ENCODE measurements at places on chromosomes 2 and 18.

DNA sequence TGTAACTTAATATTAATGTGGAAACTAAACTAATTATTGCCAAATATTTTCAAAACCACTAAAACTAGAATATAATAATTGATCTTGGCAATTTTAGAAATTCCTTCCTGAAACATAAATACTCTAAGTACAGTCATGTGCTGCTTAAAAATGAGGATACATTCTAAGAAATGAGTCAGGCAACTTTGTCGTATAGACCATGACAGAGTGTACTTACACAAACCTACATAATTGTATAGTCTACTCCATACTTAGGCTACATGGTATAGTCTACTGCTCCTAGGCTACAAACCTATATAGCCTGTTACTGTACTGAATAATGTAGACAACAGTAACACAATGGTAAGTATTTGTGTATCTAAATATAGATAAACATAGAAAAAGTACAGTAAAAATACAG is 27.6 kb downstream of the FEZ2 start:
- no peak for DNase-seq

DNA sequence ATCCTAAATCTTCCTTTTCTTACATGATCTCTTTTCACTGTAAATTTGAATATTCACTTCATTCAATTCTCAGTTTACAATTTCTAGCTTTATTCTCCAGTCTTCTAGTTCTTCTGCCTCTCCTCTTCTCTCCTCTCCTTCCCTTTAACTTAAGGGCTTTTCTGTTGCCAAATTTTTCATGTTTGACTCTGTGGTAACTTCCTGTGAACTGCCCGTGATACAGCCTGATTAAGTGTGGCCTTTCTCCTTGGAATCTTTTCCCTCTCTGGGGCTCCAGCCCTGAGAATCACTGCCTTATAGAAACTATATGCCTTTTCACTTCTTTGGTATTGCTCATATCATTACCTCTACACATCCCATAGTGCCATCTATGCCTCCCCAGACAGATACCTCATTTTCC is 1923.8 kb upstream of the CELF4 start:
- DNase-seq, result no peak

DNA sequence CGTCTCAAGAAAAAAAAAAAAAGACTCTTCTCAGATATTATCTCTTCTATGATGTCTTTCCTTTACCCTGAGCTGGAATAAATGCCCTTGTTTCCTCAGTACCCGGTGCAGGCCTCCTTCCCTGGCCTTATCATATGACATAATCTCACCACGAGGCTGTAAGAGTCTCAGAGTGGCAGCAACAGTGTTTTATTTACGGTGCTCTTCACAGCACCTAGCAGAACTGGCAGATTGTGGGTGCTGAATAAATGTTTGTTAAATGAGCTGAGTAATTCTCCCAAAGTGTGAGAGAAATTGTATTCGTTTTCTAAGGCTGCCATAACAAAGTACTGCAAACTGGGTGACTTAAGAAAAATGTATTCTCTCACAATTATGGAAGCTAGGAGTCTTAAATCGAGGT is 82.8 kb upstream of the CD28 start:
- no peak for DNase-seq

DNA sequence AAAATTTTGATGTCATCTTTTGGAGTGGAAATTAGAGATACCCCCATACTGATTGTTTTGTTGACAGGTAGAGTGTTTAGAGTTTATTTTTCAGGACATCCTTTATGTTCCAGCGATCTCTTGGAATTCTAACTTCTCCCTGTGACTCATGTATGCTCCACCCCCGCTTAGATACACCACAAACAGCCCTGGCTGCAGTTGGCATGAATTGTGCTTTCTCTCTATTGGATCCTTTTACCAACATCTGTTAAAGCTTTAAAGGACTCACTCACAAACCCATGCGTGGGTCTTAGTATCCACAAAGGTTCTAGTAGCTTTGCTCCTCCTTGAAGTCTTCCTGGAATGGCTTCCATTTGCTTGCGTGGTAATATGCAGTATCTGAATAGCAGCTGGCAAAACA is 409.5 kb upstream of the POU3F3 start:
- DNase-seq, result no peak

- no peak for DNase-seq
These were observed 214.4 kb upstream of the SLC39A10 start for GRCh38 chr2:195442458-195443175.

GRCh38 chr2:9656270-9656766 is 25.5 kb upstream of the YWHAQ start:
- DNase-seq, result peak; percentile 90

DNA sequence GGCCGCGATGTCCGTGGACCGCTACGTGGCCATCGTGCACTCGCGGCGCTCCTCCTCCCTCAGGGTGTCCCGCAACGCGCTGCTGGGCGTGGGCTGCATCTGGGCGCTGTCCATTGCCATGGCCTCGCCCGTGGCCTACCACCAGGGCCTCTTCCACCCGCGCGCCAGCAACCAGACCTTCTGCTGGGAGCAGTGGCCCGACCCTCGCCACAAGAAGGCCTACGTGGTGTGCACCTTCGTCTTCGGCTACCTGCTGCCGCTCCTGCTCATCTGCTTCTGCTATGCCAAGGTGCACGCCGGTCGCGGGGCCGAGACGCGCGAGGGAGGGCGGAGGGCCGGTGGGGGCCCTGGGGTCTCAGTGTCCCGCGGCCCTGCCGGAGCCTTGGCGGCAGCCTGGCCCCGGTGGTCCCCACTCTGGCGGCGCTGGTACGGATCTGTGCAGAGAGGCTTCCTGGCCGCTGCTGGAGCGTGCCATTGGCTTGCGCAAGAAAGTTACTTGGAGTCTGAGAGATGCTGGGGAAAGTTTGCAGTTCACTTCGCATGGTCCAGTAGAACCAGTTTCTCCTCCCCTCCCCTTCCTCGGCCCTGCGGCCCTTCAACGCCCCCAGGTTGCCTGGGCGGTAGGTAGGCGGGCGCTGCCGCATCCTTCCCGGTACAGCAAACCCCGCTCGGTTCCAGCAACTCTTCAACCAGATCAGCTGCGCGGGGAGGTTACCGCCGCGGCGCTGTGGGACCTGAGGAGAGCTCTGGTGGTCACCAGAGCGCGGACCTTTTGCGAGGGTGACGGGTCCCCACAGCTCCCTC is 1.5 kb downstream of the GALR1 start:
- no peak for DNase-seq

DNA sequence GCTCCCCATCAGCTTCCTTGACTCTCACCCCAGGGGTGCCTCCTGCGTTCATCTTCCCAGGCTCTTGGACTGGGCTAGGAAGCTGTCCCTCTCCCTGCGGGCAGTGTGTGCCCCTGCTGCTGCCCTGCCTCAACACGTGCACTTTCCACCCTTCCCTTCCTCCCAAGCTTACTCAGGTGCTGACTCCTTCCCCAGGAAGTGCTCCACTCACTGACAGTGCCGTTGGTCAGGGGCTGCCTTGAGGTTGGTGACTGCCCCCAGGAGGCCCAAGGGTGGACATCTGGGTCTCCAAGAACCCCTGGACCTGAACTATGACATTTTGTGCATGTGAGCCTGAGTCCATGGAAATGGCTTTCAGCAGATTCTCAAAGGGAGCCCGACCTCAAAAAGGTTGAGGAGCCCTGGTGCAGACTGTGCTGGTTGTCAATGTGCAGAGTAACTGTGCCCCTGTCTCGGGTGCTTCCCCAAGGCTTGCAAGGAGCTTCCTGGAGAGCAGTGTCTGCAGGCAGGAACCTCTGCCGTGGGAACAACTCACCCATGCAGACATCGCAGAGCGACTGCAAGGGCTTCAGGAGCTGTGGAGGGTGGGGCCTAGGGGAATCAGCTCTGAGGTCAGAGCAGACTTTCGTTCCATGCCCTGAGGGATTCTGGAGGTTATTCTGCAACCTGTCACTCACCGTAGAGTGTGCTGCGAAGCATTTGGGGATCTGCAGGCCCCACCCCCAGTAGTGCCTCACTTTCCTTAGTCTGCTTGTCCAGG is 116.5 kb upstream of the MCFD2 start:
- DNase-seq, result no peak

- DNase-seq, result no peak
These were observed 28.9 kb upstream of the HDAC4 start for GRCh38 chr2:239429473-239430350.

DNA sequence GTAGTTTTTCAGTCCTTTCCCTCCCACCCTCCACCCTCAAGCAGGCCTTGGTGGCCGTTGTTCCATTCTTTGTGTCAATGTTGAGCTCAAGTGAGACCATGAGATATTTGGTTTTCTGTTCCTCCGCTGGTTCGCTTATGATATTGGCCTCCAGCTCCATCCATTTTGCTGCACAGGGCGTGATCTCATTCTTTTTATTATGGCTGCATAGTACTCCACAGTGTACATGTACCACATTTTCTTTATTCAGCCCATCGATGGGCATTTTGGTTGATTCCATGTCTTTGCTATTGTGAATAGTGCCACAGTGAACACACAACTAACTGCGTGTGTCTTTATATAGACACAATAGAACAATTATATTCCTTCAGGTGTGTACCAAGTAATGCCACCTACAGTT is 14.1 kb downstream of the AGAP1 start:
- no peak for DNase-seq

DNA sequence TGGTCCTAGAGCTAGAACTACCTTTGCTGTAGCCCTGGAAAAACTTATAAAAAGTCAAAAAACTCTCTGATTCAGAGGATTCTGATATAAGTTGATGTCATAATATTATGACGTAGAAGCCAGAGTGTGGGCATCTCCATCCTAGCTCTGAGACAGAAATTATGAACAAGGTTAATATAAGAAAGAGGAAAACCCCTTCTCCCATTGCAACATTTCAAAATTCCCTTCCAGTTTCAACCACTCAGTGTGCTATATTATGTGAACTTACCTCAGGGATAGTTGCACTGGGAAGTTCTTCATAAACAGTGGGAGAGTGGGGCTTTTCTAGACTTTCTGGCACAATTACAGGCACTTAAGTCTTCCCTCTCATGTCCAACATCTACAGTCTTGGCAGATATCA is 171.6 kb downstream of the PIK3C3 start:
- no peak for DNase-seq

DNA sequence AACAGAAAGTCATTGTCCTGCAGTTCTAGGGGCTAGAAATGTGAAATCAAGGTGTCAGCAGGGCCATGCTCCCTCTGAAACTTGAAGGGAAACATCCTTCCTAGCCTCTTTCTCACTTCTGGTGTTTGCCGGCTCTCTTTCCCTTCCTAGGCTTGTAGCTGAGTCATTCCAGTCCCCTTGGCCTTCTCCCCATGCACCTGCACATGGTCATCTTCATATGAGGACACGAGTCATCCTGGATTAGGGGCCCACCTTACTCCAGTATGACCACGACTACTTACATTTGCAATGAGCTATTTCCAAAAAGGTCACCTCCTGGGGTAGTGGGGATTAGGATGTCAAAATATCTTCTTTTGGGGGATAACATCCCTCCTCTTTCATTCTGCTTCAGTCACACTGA is 168.5 kb upstream of the CXCR4 start:
- no peak for DNase-seq

DNA sequence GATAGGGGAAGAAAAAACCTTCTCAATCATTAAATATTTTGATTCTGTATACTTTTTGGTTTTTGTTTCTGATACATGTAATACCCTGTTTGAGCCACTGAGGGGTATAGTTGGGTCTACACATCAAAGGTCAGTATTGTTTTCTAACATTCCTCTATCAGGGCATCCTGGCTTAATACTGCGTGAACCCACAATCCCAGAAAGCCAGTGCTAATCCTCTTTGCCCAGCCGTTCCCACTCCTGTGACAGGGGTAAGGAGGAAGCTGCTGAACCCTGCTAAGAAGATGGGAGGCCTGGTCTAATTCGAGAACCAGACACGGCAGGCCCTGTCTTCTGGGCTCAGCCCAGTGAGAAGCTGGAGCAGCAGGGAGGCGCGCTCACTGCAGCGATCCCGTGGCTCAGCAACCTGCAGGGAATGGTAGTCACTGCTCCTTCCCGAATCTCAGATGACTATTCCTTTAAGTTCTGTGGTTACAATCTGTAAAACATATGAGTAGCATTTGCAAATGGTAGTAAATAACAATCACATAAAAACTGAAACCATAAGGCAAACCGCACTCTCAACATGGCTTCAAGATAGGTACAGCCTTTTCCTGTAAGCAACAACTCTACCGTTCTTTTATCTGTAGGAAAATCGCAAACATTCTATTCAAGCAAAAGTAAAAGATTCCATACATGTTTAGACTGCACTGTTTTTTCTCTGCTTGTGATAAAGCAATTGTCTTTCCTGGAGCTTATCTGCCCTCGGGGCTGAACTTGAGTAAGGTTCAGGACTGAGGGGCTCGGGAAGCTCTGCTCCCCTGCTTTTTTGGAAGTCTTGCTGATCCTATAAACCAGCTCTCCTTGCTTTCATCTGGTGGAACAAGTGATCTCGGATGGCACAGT is 87.0 kb downstream of the EPB41L3 start:
- DNase-seq, result no peak

DNA sequence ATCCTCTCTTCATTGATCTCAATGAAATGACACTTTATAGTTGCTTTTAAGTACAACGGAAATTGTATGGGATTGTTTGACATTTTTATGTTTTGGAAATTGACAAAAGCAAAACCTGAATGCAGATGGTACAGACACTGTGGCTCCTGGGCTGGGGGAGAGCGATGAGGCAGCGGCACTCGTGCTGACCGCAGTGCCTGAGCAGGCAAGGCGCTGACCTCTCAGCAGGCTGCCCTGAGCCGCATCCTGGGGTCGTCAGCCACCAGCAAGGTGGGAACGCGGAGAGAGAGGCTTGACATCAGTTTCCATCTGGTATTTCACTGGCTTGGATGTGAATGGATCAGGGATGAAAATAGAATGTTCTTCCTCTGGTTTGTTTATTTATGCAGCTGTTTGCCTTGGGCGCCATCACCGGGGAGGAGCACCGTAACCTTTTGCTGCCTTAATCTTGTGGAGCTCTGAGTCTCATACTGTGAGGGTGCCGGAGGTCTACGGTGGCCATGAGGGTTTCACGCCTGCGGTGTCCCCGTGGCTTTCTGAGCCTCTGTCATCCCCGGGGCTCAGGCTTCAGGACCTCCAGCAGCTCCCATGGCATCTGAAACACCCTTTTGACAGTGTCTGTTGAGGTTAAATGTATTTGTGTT is 94.8 kb upstream of the TPO start:
- no peak for DNase-seq

GRCh38 chr2:133986081-133986837 is 267.6 kb upstream of the MGAT5 start:
- DNase-seq, result no peak

DNA sequence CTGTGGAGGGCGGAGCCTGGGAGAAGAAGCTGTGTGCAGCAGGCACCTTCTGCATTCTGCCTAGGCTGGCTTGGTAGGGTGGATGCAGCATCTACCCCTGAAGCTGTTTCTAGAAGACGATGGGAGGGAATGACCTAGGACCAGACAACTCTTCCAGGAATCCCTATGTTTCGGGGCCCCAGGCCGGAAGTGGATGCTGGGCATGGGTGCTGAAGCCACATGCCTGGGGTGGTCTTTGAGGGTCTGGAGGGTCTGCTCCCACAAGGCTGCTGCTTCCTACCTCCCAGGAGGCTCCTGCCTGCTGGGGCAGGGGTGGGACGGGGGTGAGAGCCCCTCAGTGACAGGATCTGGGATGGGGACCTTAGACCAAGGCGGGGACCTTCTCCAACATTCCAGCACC is 61.0 kb downstream of the CIB4 start:
- DNase-seq, result no peak
